ENCODE measurements at places on chromosomes 2 and 18. TPM values are rescaled to one million over a fixed set of nuclear protein-coding genes. Genes with fewer than 3 reads are reported as not detected.

- H3K36me3 ChIP-seq: no peaks in the 10 kb centered on the region
- no peak for DNase-seq
- no peaks in the 10 kb centered on the region for H3K27me3 ChIP-seq
- peaks cover 1% of the 10 kb centered on the region for H3K4me1 ChIP-seq
- H3K4me3 ChIP-seq: no peak overlapping the region
- no peak overlapping the region for H3K27ac ChIP-seq
Observed at GRCh38 chr2:134261398-134262131, 7.7 kb downstream of the MGAT5 start.

GRCh38 chr2:172168917-172169346 is 66.2 kb upstream of the DLX2 start:
- no peak overlapping the region for H3K27ac ChIP-seq
- H3K36me3 ChIP-seq: no peaks in the 10 kb centered on the region
- H3K27me3 ChIP-seq: peaks cover 38% of the 10 kb centered on the region
- H3K4me3 ChIP-seq: no peak overlapping the region
- H3K4me1 ChIP-seq: peaks cover 5% of the 10 kb centered on the region

DNA sequence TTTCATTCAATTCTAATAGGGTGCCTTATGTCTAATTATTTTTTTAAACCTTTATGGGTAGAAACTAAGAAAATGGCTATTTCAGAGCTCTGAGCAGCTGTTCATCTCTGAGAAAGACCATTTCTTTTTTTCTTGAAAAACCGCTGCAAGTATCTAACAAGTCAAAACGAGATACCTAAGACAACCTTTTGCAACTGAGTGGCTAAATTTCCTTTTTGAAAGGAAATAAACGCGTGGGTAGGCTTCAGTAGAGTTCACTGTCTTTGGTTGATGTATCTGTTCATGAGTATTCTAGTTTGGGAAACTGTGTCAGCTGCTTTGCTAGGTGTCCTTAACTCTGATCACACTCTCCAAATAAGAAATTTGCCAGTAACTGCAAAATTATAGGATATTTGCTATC is 104.3 kb upstream of the LINC00305 start:
- H3K4me3 ChIP-seq: no peak overlapping the region
- DNase-seq: no peak
- H3K27me3 ChIP-seq: no peaks in the 10 kb centered on the region

DNA sequence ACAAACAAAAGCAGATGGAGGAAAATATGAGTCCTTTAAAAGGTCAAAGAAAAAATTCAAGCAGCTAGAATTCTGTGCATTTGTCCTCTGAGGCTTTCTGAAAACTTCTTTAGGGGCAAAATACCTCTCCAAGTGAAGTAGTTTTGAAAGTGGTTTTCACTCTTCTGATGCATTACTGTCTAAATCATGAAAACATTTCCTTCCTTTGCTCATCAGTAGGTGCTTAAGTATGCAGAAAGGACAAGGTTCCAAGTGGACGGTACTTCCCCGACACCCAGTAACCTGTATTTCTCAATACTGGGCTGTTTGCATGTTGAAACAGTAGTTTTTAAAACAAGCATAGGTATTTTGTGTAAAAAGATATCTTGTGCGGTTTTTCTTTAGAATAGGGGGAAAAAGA is 189.1 kb upstream of the ERBB4 start:
- H3K27me3 ChIP-seq: no peaks in the 10 kb centered on the region
- DNase-seq: no peak
- no peak overlapping the region for H3K27ac ChIP-seq
- no peaks in the 10 kb centered on the region for H3K4me1 ChIP-seq
- H3K36me3 ChIP-seq: no peaks in the 10 kb centered on the region

DNA sequence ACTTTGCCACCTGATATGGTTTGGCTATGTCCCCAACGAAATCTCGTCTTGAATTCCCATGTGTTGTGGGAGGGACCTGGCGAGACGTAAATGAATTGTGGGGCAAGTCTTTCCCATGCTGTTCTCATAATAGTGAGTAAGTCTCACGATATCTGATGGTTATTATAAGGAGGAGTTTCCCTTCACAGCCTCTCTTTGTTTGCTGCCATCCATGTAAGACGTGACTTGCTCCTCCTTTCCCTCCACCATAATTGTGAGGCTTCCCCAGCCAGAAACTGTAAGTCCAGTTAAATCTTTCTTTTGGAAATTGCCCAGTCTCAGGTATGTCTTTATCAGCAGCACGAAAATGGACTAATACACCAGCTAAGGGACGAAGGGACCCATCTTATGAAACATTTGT is 1303.3 kb downstream of the SUCLG1 start:
- DNase-seq: no peak
- no peak overlapping the region for H3K27ac ChIP-seq
- no peaks in the 10 kb centered on the region for H3K4me1 ChIP-seq
- H3K36me3 ChIP-seq: no peaks in the 10 kb centered on the region
- H3K4me3 ChIP-seq: no peak overlapping the region

- no peak overlapping the region for H3K4me3 ChIP-seq
- H3K36me3 ChIP-seq: no peaks in the 10 kb centered on the region
- no peak overlapping the region for H3K27ac ChIP-seq
- no peak for DNase-seq
Observed at GRCh38 chr2:54394392-54394791, 61.7 kb upstream of the SPTBN1 start.

GRCh38 chr2:232362174-232362900 is 16.2 kb upstream of the ALPP start:
- no peak overlapping the region for H3K27ac ChIP-seq
- H3K4me3 ChIP-seq: no peak overlapping the region
- no peaks in the 10 kb centered on the region for H3K36me3 ChIP-seq
- H3K27me3 ChIP-seq: no peaks in the 10 kb centered on the region
- DNase-seq: no peak

DNA sequence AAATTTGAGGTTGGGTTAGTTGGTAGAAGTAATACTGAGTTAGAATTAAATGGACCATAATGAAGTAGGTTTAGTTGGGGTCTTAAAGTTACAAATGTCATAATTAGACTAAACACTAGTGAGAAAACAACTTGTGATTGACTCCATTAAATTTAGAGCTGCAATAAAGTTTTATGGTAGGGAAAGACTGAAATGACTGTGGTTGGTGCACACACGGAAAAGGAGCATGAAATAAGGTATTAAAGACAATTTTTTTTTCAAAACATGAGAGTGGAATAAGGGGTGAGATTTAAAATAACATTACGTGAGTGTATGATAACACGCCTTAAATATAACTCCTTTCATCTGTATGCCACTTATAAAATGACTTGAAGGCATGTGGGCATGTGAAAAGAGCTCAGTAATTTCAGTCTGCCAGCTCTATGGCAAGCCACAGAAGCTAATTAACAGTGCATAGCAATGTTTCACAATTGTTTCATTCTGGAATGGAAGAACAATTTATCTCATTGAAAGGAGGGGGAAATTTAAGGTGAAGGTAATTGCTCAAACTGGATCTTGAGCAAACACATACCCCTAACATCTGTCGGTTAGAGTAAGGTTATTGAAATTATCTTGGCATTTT is 1.4 kb downstream of the FRZB start:
- H3K4me1 ChIP-seq: peaks cover 40% of the 10 kb centered on the region
- peaks cover 15% of the 10 kb centered on the region for H3K27me3 ChIP-seq
- peak overlapping the region; percentile 73 for H3K4me3 ChIP-seq
- DNase-seq: no peak
- no peak overlapping the region for H3K27ac ChIP-seq

TMEM200C gene
- 8.6 TPM for total RNA-seq

RAMP1 gene
- total RNA-seq: 105 TPM

COL4A4 gene
- 0.44 TPM for total RNA-seq

MRPL33 gene
- total RNA-seq: 59.7 TPM

PRLH gene
- total RNA-seq: not detected

Measured in progenitor cell of endocrine pancreas (in vitro differentiated cells).